Germinal center (tissue), 1 donor: ENCODE measurements at places on chromosomes 5 and 9.

DNA sequence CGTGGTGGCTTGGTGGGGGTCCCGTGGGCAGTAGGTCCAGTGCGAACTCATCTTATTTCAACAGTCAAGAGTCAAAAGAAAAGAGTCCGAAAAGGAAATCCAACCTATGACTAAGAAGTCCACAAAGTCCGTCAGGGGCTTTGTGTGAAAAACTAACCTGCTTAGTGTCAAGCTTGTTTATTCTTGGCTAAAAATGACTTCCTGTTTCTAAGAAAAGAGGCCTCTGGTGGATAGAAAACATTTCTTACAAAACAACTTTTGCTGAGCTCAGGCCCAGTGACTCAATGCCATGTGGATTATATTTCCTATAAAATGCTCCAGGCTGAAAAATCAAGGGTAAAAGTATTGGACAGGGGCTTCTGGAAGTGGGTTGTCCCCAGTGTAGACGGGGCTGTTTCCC is 105.9 kb downstream of the GADD45G start:
- no peak for DNase-seq

GRCh38 chr5:131423056-131423455 is 159.2 kb downstream of the CDC42SE2 start:
- no peak for DNase-seq

DNA sequence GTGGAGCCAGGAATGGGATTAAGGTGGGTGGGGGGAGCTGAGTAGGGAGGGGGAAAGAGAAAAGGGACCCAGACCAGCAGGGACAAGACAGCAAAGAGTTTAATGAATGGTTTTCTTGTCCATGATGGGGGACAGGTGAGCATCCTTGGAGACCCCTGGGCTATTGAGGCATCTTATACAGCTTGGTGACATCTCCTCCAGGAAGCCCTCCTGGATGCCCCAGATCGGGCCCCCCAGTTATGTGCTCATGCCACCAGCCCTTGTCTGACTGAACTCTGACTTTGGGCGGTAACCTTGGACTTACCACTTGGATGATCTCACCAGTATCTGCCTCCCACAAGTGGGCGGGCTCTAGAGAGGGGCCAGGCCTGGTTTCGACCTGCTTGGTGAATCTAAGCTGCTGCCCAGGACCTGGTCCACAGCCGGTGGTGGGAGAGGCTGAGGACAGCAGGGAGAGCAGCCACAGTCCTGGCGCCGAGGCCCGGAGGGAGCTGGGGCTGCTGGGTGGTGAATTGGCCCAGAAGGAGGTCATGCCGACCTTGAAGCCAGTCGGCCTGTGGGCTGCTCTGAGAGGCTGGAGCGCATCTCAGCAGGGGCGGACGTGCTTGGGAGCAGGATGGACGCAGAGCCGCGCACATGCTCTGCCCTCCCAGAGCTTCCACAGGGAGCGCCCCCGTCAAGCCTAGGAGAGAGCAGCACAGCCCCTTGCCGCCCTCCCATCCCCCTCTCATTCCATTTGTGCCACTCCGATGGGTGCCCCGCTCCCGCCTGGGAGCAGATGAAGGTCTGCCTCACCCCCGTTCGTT is 36.2 kb downstream of the UNC5A start:
- DNase-seq = no peak

- no peak for DNase-seq
These were observed 499.1 kb downstream of the NFIB start for GRCh38 chr9:13814647-13815400.

DNA sequence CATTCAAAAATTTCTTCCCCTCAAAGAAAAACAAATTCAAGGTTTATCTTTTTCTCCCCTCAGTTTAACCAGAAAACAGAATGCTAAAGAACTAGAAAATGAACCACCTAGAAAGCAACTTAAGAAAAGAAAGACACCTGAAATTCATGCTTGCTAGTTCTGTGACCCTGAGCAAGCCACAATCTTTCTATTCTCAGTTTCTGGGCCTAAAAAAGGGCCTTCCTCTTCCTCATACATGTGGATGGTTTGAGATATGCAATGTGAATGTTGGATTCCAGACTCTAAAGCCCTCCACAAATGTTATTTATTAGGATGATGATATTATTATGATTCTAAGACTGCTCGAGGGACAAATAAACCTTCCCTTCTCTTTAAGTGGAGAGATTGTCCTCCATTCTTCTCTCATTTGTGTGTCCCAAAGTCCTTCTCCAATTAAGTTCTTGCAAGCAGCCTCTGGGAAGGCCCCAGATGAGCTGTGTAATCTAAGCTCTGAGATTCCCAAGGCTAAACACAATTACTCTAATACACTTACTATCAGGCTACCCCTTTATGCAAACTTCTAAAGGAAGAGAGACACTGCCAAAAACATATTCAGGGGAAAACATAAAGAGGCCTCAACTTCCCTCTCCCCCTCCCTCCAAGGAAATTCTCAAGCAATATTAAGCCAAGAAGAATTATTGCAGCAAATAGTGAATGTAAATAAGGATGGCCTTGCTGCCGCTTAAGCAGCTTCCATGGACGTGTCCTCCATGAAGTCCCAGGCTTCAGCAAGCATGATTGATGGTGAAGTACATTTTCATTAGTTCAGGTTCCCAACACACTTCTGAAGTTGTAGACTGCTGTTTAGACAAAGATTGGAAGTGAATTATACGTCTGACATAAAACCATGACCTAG is 80.2 kb downstream of the PRKACG start:
- no peak for DNase-seq

DNA sequence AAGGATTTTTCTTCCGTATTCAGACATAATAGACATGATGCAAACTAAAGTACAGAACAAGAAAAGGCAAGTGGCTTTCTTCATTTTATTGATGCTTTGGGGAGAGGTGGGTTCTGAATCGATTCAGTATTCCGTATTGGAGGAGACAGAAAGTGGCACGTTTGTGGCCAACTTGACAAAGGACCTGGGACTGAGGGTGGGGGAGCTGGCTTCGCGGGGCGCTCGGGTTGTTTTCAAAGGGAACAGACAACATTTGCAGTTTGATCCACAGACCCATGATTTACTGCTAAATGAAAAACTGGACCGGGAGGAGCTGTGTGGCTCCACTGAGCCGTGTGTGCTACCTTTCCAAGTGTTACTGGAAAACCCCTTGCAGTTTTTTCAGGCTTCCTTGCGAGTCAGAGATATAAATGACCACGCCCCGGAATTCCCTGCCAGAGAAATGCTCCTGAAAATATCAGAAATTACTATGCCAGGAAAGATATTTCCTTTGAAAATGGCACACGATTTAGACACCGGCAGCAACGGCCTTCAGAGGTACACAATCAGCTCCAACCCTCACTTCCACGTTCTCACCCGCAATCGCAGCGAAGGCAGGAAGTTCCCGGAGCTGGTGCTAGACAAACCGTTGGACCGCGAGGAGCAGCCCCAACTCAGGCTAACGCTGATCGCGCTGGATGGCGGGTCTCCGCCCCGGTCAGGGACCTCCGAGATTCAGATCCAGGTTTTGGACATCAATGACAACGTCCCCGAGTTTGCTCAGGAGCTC is 551 bp downstream of the PCDHB6 start:
- no peak for DNase-seq

DNA sequence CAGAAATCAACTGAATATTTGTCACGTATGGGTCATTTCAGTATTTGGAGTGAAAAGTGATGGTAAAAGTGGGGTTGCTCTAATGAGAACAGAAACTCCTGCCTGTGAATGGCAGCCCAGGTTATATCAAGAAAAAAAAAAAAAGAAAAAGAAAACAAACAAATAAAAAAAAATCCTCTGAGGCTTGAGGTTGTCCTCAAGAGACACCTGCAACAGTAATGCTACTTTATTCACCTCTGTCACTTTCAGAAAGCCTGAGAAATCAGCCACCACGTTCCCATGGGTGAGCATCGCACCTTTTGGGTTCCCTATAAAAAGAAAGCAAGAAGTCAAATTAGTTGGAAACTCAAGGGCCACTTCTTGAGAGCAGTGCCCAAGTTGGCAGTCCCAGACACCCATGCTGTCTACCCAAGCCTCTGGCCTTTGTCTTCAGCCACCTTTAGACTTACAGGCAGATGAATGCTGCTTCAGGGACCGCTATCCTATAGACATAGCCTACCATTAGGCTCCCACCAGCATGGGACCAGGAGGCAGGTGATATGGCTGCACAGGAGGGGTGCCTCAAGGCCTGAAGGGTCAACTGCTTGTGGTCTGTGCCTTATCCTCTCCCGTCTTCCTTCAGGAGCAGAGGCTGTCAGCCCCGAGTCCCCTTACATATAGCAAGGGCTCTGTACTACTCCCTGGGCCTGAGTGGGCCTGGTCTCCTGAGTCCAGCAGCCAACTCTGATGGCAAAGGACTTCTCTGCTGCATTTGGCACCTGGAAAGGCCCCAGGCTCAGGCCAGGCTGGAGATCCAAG is 31.1 kb upstream of the MEIKIN start:
- DNase-seq = no peak

- no peak for DNase-seq
These were observed 103.5 kb downstream of the NPR3 start for GRCh38 chr5:32814620-32815019.

DNA sequence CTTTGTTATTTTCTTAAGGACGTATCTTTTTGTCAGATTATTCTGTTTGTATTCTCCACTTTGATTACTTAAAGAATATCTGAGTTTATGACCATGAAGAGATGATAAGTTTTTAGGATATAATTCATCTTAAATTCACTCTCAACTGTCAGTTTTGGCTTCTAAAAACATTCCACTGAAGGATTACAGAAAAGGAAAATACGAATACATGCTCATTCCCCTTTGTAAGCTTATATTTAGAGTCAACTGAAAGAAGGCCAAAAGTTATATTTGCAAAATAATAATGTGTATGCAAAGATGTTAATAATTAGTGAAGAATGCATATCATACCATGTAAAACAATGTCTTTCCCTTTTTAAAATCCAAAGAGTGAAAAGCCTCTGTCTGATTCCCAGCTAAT is 52.5 kb downstream of the ZNF474 start:
- DNase-seq = no peak

DNA sequence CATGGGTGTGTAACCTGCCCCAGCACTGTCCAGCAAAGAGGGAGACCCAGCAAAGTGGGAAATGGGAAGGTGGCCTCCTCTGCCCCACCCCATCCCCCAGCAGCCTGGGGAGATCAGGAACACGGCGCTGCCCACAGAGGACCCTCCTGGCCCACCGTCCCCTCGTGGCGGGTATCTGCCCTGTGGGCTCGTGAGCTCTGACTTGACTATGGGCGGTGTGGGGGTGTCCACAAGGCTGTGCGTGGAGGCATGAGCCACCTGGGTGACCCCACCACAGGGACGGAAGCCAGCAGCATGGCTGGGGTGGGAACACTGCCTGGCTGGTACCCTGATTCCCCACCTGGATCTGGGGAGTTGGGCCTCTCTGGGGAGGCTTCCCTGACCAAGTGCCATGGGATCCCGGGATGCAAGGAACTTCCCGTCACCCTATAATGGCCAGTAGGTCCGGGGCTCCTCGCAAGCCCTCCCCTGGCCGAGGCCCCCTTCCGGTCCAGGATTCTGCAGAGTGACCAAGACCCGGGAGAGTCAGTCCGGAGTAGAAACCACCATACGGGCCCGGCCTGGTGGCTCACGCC is 29.3 kb upstream of the SLC6A19 start:
- no peak for DNase-seq

DNA sequence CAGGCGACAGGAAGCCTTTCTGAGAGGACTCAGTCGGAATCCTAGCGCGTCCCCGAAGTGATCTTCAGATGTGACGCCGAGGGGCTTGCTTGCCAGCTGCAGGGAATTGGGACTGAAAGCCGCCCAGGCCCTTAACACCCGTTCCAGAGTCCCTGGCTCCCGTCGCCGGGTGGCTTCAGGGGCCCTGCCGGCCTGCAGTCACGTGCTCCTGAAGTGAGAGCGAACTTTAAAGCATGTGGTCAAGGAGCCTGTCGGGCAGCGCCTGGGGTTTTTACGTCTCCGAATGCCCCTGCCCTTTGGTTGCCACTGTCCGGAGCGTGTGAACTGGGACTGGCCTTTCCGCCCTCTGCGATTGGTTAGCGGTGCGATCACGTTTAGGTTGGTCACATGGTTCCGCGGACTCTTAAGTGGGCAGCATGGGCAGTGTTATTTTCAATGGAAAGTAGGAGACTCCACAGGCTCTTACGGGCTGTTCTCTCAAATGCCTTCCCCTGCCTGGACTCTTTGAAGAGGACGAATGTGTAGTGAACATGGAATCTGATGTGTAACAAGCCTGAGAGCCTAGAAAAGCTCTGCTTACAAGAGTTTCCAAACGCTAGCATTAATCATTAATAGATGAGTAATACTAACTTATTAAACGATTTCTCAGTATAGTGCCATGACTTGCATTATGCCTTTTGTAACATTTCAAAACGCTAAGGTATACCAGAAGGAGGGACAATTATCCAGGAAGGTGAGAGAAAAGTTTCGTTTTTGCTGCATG is 1.9 kb downstream of the VLDLR start:
- no peak for DNase-seq

DNA sequence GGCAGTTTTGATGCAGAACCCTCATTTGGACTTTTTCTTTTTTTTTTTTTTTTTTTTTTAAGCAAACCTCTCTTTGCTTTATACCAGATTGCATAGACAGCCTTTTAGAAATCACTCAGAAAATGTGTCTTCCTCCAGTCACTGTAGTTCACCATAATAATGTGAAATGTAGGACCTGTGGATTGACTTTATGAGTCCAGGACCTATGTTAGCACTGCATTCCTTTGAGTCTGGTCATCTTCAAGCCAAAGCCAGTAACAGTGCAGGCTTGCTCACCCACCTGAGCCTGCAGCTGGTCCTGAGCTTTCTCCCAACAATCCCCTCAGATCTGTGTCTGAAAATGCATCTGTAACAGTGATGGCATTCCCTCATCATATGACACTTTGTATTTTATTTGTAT is 110.7 kb upstream of the NFIL3 start:
- no peak for DNase-seq

GRCh38 chr9:97415146-97415545 is 3.2 kb downstream of the TDRD7 start:
- DNase-seq = no peak

- DNase-seq = no peak
These were observed 38.8 kb downstream of the SFXN1 start for GRCh38 chr5:175516933-175517823.

- no peak for DNase-seq
These were observed 34.2 kb downstream of the PRKACG start for GRCh38 chr9:68979538-68980314.

DNA sequence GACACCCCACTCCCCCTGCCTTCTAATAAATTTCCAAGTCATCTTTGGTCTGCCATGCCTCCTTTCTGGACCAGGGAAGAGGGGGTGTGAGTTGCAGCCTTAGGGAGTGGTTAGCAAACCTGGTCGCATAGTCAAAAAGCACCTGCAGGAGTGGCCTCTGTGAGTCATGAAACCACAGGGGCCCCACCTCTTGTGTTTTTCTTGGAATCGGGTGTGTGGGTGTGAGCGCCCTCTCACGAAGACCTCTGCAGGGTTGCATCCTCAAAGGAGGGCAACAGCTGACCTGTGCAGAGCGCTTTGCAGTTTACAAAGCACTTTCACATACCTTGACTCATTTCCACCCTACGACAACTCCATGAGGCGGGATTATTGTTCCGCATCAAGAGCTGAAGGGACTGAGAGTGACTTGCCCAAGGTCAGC is 36.8 kb upstream of the TEX48 start:
- DNase-seq = no peak

DNA sequence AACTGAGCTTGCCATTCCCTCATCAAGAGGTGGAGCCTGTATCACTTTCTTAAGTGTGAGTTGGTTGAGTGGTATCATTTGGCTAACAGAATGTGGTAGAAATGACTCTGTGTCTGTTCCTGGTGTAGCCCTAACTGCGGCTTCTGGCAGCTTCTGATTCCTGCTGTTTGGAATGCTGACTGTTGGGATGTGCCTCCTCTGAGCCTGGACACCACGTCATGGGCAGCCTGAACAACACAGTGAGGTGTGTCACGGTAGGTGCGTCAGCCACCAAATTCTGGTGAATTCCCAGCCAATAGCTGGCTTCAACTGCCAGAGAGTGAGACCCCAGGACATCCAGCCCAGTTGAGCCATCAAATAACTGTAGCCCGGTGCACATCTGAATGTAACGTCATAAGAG is 6.1 kb upstream of the C9orf152 start:
- no peak for DNase-seq
